Stimulated activated naive CD8-positive, alpha-beta T cell treated with anti-CD3 and anti-CD28 coated beads, Interleukin-15, amount 100 ng/mL, for 72 hours (primary cell): ENCODE measurements at places on chromosomes 16 and 17.

DNA sequence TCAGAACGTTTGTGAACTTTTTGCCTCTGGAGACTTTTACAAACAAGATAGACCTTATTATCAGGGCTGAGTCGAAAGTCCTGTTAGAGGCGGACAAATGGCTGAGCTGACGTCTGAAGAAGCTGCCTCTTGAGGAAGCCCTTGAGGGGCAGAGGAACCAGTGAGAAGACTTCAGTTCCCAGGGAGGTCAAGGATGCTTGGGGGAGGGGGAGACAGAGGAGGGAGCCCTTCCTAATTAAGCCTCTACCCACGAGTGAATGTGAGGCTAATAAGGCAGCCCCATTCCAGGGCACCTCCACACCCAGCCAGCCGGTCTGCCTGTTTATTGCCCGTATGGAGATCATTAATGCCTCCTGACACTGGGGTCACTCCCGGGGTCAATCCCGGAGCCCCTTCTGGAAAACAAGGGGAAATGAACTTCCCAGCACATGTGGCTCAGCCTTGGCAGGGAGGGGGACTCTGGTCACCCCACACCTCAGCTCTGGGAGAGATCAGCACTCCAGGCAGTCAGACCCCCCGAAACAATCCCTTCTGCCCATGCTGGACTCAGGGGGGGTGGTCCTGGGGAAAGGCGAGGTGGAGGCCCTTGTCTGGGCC, 9.2 kb upstream of the TBX4 start:
- no peak for DNase-seq

DNA sequence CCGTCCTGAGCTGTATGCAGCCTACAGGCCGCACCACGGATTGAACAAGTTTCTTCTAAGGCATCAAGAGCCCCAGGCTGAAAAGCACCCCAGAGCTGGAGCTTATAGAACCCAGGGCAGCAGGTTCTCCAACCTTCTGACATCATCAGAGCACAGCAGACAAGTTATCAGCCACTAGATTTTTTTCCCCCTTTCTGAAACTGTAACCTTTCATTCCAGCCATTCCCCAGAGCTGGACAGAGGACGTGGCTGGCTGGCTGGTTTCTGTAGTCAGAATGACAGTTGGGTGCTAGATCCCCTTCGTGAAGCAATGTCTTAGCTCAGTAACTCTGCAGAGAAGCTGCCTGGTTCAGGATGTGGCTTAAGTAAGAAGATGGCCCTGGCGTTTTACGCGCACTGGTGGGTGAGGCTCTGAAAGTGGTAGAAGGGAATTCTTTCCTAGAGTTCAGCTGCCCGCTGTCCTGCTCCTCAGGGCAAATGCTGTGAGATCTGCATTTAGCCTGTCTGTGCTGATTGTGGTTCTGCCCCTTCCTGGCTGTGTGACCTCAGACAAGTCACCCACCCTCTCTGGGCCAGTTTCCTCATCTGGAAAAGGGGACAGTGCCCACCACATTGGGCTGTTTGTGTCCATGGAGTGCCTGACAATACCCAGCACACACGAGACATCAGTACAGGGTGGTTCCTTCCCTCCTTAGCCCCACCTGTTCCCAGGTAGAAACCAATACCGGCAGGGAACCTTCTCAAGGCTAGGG, 9.1 kb downstream of the DEXI start:
- DNase-seq = no peak

GRCh38 chr17:21816592-21817567, 124.6 kb downstream of the KCNJ18 start:
- no peak for DNase-seq

GRCh38 chr17:33233811-33234177, 59.3 kb downstream of the ASIC2 start:
- no peak for DNase-seq

DNA sequence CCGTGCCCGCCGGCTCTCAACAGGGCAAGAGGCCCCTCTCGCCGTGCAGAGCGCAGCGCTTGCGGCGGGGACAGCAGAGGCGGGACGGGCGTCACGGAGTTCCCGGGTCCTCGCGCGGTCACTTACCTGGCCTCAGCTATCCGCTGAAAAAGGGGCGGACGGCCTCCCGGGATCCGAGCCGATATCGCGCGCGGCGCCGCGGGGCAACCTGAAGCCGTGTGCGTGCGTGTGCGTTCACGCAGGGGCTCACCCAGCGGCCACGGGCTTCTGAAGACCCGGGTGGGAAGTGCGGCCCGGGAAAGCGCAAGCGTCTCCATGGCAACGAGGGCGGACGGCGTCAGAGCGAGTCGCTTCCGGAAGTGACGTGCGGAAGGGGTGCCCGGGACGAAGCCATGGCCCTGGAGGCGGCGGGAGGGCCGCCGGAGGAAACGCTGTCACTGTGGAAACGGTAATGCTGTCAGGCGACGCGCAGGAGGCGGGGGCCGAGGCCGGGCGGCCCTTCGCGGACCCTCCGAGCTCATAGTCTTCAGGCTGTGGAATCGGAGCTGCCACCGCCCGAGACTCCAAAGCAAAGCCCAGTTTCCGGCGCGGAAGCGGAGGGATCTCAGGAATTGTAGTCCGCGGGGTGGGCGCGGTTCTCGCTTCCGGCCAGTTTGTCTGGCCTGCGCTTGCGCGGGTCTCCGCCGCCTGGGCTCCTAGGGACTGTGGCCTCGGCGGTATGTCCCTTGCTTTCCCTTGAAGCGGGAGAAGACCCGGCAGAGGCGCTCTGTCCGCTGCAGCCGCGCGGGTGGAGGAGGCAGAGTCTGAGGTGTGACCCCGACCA, at the start of gene ENDOV:
Gene ENDOV, plus strand, starts transcription at position 365 of the 823 bp plus-strand sequence. Its CDS starts 28 bp downstream, at position 393.
- DNase-seq = peak; percentile 90

GRCh38 chr17:13420878-13421277, 180.9 kb downstream of the HS3ST3A1 start:
- no peak for DNase-seq

DNA sequence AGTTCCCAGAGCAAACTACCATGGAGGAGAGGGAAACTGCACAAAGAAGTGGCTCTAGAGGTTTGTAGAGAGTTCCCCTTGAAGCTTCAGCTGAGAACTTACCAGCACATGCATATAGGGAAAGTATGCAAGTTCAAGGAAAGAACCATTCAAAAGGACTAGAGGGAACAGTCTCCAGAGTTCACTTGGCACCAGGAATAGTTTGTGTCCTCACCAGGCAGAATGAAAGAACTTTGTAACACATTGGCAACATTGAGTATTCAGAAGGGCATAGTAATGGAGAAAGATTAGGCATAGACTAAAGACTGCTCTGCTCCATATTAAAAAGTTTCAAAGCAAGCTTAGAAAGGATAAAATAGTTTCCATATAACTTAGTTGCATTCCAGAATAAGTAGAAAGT, 155.4 kb upstream of the TOM1L1 start:
- DNase-seq = no peak

DNA sequence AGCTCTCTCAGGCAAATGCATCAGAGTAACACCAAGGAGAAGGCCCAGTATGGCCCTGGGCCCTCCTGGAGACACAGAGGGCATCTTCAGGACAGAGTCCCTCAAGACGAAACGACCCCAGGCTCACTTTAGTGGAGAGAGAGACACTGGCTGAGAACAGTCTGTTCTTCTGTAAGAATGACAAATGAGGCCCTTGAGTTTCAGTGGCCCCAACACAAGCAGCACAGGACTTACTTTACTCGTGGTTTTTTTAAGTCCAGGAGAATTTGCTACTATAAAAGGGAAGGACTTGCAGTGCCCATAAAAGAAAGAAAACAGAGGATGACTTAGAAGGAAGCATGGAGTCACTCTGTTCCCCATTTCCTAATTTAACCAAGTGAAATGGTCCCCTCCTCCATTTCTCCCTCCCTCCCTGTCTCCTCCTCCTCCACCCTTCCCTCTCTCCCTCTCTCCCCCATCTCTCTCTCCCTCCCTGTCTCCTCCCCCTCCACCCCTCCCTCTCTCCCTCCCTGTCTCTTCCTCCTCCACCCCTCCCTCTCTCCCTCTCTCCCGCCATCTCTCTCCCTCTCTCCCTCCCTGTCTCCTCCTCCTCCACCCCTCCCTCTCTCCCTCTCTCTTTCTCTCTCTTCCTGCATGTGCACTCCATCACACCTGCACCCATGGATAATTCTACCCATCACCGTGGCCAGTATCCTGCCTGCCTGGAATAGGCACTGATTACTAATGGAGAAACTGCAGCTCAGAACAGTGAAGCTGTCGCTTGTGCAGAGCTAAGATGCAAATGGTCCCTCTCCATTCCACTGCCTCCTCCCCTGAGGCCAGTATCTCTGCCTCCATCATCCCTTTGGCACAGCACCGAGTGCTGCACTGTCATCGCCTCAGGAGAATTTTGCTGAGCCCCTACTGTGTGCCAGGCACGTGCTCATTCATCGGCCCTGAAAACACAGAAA, 47.3 kb upstream of the RBFOX3 start:
- DNase-seq = no peak

GRCh38 chr17:32319548-32319905, 22.4 kb downstream of the C17orf75 start:
- peak; percentile 78 for DNase-seq

- DNase-seq = no peak
Observed at GRCh38 chr17:56257075-56257474, 103.8 kb downstream of the ANKFN1 start.

GRCh38 chr17:13337864-13338371, 263.8 kb downstream of the HS3ST3A1 start:
- DNase-seq = peak; percentile 13

DNA sequence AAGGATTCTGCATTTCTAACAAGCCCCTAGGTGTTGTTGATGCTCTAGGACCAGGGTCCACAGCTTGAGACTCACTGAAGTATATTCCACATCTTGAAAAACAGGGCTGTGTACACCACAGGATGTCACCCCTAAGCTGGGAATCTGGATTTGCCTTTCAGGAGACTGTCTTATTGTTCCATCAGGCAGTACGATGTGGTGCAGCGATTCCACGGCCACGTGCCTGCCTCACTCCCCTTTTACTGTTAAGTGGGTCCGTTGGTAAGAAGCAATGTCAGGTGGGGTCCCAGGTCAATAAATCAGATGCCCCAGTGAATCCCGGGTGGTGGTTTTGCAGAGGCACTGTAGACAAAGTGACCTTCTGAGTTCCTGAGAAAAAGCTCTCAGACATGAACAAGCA, 470.7 kb downstream of the HS3ST3B1 start:
- DNase-seq = no peak

- DNase-seq = peak; percentile 64
Observed at GRCh38 chr16:678858-679813, 1.1 kb upstream of the STUB1 start.
